ENCODE measurements at places on chromosomes 6 and 20.

DNA sequence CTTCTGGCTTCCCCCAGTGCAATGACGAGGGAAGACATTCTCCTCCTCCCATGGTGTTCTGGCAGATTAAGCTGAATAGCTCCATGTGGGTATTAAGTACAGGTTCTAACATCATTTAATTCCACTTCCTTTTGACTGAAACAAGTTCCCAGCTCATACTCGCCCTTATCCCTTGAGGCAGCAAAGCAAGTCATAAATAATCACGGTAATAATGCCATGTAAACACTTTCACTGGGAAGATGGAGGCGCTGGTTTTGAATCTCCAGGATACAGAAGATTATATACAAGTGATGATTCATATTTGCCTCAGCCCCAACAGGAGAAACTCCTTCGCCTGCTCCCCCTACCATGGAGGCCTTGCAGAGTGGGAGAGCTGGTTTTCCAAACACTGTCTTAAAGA, 141.3 kb downstream of the PXDC1 start:
- no peak for DNase-seq

DNA sequence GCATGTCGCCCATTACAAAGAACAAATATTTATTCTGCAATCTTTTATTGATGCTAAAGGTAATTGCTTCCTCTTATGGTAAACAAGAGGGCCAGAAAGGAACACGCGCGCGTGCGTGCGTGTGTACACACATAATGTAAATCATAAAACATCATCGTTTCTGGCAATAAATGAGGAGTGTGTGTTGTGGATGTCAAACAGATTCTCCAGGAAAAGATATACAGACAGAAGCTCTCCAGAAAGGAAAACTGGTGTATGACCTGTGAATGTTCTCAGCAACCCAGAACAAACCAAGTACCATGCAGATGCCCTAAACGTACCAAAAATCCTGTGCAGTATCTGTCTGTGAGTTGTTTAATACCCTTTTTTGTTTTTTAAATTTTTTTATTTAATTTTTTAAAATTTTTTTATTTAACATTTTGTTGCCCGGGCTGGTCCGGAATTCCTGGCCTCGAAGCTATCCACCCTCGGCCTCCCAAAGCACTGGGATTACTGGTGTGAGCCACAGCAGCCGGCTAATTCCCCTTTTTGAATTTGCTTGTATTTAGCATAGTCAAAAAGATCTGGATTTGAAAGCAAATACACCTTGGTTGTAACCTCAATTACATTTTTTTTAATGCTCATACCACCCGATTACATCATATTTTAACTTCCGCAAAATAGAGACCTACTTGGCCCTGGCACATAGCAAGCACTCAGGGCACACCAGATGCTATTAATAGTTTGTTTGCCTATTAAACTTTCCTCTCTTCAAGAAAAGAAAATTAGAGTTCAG, 909 bp upstream of the NUDT3 start:
- DNase-seq, result no peak

DNA sequence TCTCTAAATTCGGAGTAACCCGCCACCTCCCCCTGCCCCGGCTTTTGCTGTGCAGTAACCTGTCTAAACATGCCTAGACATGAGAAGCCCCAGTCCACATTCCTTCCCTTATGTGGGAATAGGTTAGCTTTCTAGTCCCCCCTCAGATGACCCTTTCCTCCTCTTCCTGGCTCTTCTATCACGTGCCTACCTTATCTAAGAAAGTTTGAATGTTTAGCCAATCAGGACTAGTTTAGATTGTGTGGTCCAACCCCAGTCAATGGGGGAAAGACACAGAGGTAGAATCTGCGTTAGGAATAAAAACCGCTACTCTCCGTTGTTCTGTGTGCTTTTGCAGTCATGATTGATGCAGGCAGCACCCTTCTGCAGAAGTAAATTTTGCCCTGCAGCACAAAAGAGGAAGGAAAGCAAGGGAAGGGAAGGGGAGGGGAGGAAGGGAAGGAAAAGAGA, 69.0 kb upstream of the CD93 start:
- no peak for DNase-seq

DNA sequence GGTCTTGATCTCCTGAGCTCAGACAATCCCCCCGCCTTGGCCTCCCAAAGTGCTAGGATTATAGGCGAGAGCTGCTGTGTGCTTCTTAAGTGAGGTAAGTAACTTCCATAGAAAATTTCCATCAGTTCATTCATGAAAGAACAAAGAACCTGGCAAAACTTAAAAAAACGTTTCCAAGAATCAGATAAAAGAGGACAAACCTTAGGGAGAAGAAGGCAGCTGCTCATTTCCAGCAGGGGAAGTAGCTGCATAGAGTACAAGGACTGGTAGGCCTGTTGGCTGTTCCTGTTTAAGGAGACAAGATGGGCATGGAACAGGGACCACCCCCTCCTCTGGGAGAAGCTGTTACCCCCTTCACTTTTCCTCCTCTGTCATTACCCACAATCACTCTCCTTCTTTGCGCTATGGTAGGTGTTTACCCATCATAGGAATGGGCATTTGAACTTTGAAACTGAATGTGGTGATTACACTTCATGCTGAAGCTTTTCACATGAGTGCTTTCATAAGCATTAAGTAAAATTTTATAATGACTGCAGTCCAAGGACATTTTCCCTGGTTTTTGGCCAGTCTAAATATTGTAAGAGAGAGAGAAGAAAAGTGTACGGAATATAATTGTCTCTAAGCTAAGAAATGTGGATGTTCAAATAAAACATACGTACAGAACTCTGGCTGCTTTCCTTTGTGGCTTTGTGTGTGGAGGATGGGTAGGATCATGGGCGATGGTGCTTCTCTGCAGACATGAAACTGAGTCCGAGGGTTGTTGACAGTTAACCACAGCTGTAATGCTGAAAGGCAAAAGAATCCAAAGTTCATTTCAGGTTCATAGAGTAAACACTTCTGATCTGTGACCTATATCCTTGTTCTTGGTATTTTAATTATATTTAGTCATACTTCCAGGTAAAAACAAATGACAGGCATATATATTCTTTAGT, 56.4 kb downstream of the CCN2 start:
- no peak for DNase-seq

- DNase-seq, result no peak
Observed at GRCh38 chr20:9227896-9228615, 159.2 kb downstream of the PLCB4 start.

DNA sequence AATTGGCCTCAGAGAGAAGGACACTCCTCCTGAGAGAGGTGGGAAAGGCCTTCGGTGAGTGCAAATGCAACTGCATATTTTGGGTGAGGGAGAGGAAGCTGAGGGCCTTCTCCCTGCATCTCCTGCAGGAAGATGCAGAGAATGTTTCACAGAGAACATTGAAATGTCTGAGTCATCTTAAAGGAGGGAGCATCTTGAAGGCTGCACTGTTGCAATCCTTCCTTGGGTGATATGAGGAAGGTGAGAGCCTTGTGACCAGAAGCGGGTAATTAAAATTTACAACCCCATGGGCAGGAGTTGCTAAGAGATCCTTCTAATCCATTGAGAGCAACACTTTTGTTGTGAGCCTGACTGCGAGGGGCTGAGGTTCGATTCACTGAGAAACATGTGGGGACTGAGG, 375.7 kb upstream of the MARCKS start:
- no peak for DNase-seq

DNA sequence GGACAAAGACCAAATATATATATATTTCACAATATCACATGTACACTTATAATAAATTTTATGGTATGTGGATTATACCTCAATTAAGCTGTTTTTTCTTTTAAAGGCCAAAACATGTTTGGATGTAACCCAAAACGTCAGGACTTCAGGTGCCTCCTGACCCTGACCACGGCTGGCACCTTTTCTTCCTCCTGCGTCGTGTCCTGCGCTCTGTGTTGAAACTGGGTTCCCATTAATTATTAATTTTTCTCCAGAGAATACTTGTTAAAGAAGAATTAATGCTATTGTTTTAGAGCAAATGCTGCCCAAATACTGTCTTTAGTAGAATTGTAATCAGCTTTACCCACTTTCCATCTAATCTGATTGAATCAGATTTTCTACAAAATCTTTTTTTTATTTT, 46.7 kb upstream of the VSX1 start:
- DNase-seq, result no peak

GRCh38 chr6:168851460-168852375, 401.9 kb downstream of the THBS2 start:
- no peak for DNase-seq

DNA sequence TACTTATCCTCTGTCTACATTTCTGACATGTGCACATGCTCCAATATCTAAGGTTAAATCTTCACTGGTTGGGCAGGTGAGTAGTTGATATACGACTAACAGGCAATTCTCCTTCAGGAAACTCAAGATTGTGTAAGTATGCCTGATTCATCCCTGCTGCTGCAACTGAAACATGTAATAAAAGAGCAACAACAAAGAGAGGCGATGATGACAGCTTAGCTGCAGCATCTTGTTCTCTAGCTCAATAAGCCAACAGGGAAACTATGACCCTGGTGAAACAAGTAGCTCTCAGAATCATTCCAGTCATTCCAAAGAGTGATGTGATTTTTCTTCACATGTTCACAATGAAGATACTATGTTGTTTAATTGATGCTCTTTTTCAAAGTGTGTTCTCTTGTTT, 74.4 kb downstream of the ELOVL4 start:
- no peak for DNase-seq

GRCh38 chr6:27145731-27146455, 101.6 kb upstream of the PRSS16 start:
- no peak for DNase-seq

DNA sequence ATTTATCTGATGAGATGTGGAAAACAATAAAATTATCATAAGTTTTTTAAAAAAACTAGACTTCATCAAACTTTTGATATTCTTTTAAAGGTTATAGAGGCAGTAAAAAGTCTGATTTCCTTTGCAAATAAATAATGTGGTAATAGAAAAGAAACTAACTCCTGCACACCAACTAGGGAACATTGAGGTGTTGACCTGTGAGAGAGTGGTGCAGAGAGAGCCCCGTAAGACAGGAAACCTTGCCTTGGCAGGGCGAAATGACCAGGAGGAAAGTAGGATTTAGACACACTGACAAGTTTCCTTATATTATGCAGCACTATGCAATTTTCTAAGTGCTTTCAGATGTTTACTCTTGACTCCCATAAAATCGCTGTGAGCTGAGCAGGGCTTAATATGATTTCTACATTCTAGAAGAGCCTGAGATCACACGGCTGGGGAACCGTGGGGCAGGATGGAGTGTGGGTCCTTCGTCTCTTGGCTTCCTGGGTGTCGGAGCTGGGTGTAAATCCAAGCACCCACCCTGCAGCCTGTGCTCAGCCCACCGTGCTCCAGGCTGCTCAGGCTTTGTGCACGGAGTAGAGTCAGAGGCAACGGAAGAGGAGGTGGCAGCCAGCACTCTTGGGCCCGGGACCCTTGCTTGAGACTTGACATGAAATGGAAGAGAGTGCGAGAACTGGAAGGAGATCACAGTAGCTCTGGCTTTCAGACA, 61.3 kb upstream of the FOXQ1 start:
- DNase-seq, result no peak

Data from stimulated activated CD4-positive, alpha-beta T cell treated with anti-CD3 and anti-CD28 coated beads, Interleukin-12 subunit alpha, Interleukin-12 subunit beta, amount 100 ng/mL, for 48 hours (primary cell).